ENCODE measurements at places on chromosomes 3 and 15.

- no peak for DNase-seq
Measured at GRCh38 chr3:32440611-32441350, 49.1 kb downstream of the CMTM7 start.

- no peak for DNase-seq
Measured at GRCh38 chr3:168425936-168426595, 330.3 kb upstream of the GOLIM4 start.

GRCh38 chr15:39034816-39035215 lies 470.2 kb upstream of the RASGRP1 start:
- DNase-seq, result no peak

GRCh38 chr15:100725121-100726069 lies 123.0 kb downstream of the ASB7 start:
- peak; percentile 45 for DNase-seq

GRCh38 chr3:158354713-158355112 lies 216.3 kb upstream of the MLF1 start:
- DNase-seq, result no peak

- DNase-seq, result peak; percentile 83
Measured at GRCh38 chr3:29693863-29694262, 413.0 kb downstream of the RBMS3 start.

DNA sequence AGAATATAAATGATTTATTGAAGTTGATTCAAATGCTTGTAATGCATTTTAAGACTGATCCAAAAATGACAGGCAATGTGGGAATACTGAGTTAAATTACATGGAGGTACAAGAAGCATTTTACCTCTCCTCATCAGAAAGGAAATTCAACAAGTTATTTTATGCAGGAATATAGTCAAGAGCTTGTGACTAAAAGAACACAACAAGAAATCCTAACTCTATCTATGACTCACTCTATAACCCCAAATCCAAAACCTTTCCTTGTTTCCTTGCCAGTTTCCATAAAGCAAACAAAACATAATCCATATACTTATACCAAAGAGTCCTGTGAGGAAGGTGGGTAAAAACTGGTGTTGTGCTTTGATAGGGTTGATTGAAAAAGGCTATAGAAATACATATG lies 30.8 kb downstream of the SIN3A start:
- no peak for DNase-seq

DNA sequence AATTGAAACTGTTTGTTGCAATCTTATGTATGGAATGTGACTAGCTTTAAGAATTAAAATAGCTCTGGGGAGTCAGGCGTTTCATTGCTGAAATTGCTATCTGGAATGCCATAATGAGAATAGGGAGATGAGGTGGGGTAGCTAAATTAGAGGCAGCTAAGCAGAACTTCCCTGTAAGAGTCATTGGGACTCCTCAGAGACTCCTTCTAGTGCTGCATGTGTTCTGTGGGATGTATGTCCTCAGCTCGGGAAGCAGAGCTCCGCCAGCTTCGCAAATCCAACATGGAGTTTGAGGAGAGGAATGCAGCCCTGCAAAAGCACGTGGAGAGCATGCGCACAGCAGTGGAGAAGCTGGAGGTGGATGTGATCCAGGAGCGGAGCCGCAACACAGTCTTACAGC lies 57.4 kb downstream of the HMG20A start:
- DNase-seq, result no peak

- DNase-seq, result no peak
Measured at GRCh38 chr3:161026612-161027510, 78.3 kb downstream of the B3GALNT1 start.

DNA sequence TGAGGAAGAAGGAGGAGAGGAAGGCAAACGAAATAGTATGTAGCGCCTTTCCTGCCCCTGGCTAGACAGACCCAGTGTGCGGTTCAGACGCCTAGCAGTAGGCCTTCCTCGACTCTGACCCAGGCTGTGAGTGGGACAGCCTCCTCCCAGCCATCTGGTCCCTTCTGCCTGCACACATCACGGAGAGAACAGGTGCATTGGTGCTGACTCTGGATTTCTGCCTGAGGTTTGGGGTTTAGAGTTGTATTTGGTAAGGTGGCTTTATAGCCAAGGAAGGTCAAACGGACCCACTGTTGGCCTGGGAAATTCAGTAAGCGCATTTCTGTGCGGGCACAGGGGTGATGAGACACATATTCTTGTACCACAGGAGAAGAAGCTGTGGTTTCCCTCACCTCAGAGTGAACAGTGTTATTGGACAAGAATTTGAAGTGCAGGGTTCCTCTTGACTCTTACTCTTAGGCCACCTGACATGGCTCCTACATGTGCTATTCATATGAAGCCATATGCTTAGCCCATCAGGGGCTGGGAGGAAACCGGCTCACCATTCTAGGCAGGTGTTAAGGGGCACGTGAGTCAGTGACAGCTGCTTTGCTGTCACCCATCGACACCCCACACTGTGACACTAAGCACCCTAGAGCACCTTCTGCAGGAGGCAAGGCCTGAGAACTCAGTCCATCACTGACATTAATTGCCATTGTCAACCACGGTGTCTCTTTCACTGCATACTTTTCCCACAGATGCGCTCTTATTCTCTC lies 143.3 kb downstream of the CHDH start:
- DNase-seq, result no peak

Measured in RWPE2 (cell line).